Testis (tissue), 5 donors: ENCODE measurements at places on chromosomes 1 and 21. TPM values are rescaled to one million over a fixed set of nuclear protein-coding genes. Genes with fewer than 3 reads are reported as not detected.

Gene AIM2
- polyA plus RNA-seq = 3.2 TPM

Gene GPA33
- 1.1 TPM for polyA plus RNA-seq

Gene KCNA2
- polyA plus RNA-seq = 3.7 TPM

Gene RAB4A
- 55.1 TPM for polyA plus RNA-seq

Gene RGSL1
- 37.1 TPM for polyA plus RNA-seq
